ENCODE measurements at places on chromosomes 11 and 22.
A peak's percentile ranks its signal among the peaks of the same experiment; 100 is the strongest.

GRCh38 chr11:13889552-13890249, 72.8 kb upstream of the SPON1 start:
- peak; percentile 60 for DNase-seq

GRCh38 chr11:68008381-68009337, 1.5 kb upstream of the ALDH3B1 start:
- no peak for DNase-seq

- DNase-seq = no peak
Measured at GRCh38 chr11:77065878-77066228, 918 bp upstream of the CAPN5 start.

DNA sequence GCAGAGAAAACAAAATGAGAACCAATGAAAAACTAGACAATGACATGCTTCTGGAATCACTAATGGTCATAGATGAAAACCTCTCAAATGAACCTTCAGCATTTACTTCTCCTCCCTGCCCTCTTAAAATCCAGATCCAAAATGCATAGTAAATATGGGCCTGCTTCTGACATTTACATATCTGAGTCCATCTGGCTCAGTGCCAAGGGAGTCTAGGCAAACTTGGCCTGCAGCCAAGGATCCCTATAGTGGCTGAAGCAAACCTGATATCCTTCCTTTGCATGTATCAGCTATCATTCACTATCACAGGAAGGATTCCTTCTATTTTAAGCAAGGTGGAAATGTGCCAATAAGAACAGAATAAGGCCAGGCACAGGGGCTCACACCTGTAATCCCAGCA, 104.8 kb downstream of the C11orf58 start:
- peak; percentile 82 for DNase-seq

- DNase-seq = no peak
Measured at GRCh38 chr11:76316726-76317125, 64.2 kb downstream of the THAP12 start.

DNA sequence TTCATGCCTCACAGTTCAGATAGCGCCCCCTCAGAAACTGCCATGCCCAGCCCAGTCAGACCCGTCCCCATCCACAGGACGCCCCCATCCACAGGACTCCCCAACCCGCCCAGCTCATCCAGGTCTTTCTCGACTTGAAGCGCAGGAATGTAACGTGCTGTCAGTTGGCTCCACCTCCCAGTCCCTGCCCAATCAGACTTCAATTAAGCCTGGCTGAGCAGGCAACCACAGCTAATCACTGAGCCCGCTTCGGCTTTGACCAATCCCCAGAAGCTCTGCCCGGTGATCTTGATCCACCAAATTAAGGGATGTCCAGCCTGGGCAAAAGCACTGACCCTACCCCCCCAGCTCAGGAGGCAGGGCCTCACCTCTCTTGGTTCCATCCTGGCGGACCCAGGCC, 10.5 kb upstream of the MFNG start:
- no peak for DNase-seq

- DNase-seq = no peak
Measured at GRCh38 chr11:36394056-36394455, 98.0 kb downstream of the PRR5L start.

GRCh38 chr11:129451524-129451923, 75.9 kb downstream of the BARX2 start:
- DNase-seq = no peak

DNA sequence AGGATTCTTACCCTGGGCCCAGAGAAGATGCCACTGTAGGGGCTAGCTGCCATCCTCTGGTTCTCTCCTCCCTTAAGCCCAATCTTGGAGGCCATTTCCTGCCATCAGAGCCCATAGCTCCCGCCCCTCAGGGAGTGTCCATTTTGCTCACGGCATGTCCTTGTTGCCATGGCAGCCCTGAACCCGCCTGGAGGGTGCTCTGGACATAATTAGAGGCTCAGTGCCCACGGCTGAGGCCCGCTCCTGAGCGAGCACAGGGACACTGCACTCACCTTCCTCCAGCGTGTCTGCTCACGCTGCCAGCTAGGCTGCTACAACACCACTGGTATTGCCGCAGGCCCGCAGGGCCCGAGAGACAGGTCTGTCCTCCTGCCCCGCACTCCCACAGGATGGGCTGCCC, 11.1 kb upstream of the SUSD2 start:
- DNase-seq = no peak

GRCh38 chr11:72432347-72433287, 1.7 kb downstream of the CLPB start:
- DNase-seq = no peak

DNA sequence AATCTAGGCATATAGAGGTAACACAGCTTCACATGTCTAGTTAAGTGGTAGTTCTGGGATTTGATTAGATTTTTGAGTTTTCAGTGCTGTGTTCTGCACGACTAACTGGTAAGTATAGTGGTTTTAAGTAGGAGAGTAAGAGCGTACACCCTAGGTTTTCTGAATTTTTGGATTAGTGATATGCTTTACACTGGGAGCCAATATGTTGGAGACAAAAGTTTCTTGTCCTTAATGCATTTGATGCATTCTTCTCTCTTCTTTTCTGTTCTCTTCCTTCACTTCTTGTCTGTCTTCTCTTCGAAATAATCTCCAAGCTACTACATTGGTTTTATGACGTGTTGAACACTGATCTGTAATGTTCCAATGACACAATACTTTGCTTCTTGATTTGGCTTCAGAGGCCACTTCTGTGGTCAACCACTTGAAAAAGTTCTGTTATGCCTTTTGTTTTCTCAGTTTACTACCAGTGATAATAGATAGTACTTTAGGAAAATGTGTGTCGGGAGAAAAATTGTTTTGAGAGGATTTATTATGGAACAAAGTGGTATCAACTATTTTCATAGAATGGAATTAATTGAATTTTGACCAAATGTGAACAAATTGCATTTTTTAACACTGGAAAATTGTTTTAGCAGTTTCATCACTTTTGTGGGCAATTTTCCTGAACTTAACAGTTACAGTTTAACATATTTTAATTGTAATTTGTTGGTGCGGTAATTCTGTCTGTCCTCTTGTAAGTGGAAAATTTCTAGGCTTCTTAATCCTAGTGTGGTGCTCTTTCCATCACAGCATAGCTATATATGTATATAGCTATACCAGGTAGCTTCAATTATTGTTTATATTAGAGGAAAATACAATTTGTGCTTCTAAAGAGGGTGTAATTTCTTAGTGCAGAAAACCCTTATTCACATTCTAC, 2.6 kb downstream of the PDE3B start:
- no peak for DNase-seq

DNA sequence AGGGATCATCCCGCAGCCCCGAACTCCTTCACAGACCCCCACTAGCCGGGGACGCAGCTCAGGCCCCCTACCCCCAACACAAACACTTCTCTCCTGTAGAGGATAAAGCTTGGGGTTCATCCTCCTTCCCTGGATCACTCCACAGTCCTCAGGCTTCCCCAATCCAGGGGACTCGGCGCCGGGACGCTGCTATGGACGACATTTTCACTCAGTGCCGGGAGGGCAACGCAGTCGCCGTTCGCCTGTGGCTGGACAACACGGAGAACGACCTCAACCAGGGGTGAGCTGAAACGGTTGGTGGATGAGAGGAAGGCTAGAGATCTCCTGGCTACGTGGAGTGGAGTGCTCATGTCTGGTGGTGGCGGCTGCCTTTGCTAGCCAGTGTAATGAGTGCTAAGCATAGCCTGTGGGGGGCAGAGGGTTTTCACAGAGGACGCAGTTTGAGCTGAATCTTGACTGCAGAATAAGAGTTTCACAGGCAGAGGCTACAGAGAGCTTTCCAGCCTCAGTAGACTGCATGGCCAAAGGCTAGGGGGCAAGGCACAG, 580 bp downstream of the ILK start:
- peak; percentile 31 for DNase-seq

DNA sequence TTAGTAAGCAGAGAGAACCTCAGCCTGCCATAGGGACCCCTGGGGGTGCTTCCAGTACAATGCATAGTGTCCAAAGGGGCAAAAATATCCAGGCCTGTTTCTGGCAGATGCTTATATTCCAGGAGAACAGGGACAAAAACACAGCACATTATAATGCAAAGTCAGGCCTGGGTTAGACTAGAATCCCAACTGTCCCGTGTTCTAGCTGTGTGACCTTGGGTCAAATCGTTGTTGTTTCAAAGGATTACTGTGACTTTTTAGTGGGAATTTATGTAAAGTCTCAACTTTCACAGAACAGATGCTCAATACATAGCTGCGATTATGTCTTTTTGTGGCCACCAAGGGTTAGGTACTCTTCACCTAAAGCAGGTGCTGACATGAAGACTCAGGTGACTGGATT, 86.0 kb downstream of the USP35 start:
- no peak for DNase-seq

DNA sequence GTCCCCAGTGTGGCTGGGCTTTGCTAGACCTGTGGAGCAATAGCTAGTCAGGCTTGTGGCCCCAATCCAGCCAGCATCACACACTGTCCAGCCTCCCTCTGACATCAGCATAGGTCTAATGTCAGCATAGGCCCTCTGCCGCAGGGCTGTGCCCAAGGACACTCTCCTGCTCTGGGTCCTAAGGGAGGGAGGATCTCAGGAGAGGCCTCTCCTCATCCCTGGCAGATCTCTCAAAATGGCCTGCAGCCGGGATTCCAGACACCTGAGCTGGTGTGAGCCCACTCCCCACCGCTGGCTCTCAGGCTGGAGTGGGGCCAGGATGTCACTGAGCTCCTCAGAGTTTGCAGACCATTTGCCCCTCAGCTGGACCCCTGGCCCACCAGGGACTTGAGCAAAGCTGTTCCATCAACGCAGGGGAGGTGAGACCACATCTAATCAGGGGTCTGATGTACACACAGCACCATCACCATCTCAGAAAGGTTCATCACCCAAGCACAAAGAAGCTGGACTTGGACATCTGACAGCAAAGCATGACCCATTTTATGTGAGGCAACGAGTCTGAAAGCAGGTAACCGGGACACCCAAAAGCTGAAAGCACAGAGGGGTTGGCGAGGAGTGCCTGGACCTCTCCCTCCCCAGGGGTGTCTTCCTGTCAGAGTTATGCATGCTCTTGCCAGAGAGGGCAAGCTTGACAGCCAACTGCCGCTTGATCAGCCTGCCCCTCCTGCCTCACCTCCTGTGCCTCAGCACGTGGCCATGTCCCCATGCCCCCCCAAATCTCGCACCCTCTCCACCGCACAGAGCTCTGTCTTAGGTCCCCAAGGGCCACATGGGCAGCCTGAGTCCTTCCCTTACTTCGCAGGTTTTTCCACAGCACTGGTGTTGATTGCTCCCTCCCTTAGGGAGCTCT, 69.7 kb upstream of the SEPTIN5 start:
- no peak for DNase-seq

- no peak for DNase-seq
Measured at GRCh38 chr11:4044976-4045646, 49.5 kb upstream of the RRM1 start.

GRCh38 chr22:25582946-25583345, 18.5 kb downstream of the GRK3 start:
- no peak for DNase-seq

- no peak for DNase-seq
Measured at GRCh38 chr22:20094197-20094807, 14.3 kb downstream of the DGCR8 start.

GRCh38 chr11:88320149-88320559, 17.4 kb downstream of the CTSC start:
- no peak for DNase-seq

DNA sequence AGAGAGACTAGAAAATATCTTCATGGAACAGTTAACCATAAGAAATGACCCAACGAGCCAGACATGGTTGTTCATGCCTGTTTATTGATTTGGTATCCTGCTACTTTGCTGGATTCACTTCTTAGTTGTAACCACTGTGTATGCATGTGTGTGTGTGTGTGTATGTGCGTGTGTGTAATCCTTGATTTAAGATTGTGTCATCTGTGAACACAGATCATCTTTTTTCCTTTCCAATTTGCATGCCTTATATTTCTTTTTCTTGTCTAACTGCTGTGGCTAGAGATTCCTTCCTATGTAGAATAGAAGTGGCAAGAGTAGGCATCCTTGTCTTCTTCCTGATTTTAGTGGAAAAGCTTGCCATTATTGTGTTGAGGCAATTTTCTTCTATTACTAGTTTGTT, 16.4 kb upstream of the CLTCL1 start:
- no peak for DNase-seq

GRCh38 chr11:70183483-70184176, 19.5 kb upstream of the FADD start:
- no peak for DNase-seq

- no peak for DNase-seq
Measured at GRCh38 chr11:126698576-126698975, 302.0 kb downstream of the KIRREL3 start.

GRCh38 chr11:105673089-105673488, 63.2 kb downstream of the GRIA4 start:
- DNase-seq = no peak

DNA sequence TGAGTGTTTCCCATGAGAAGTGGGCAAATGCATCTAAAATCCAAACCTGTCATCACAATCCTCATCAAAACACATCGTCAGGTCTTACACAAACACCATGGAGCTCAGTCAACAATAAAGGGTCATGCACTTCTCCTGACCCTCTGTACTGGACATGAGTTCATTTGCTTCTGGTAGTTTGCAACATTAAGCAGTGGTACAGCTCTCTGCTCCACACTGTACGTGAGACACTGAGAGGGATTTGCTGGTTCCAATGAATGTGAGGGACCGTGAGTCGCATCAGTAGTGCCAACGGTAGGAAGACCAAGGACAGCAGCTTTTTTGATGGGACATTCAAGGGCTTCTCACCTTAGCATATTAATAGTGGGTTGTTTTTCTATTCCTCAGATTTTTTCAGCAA, 752.3 kb downstream of the OPCML start:
- DNase-seq = no peak

GRCh38 chr11:120918257-120918656, 105.6 kb upstream of the TBCEL start:
- no peak for DNase-seq

DNA sequence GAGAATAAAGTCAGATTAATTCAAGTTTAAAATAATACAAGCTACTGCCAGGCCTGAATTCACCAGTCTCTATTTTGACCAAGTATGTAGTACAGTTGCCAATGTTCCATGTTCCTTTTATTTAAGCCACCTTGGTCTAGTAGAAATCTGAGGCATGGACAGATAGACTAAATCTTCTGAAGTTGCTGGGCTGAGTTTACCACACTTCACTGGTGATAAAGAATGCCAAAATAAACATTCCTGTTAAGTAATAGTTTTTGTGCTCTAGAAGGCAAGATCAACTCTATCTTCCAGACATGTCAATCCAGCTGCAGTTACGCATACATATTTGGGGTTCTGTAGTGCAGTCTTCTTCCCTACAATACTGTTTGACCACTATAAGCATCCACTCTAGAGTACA, 83.9 kb upstream of the C11orf87 start:
- no peak for DNase-seq

GRCh38 chr11:27201454-27202302, 161.1 kb downstream of the BBOX1 start:
- DNase-seq = peak; percentile 95

- DNase-seq = no peak
Measured at GRCh38 chr11:61735391-61735790, 17.0 kb upstream of the MYRF start.

- DNase-seq = no peak
Measured at GRCh38 chr11:17719938-17720795, 796 bp downstream of the MYOD1 start.

GRCh38 chr22:40396882-40397281, 26.5 kb downstream of the SGSM3 start:
- peak; percentile 87 for DNase-seq

- DNase-seq = no peak
Measured at GRCh38 chr11:30025396-30026139, 8.7 kb upstream of the KCNA4 start.

GRCh38 chr11:10288881-10289764, 4.9 kb downstream of the SBF2 start:
- no peak for DNase-seq

GRCh38 chr22:36733271-36733670, 29.7 kb upstream of the CACNG2 start:
- DNase-seq = no peak
